ENCODE measurements at places on chromosomes 6 and 20. TPM values are rescaled to one million over a fixed set of nuclear protein-coding genes. Genes with fewer than 3 reads are reported as not detected.

Gene FAM83B
- polyA plus RNA-seq = not detected

DNA sequence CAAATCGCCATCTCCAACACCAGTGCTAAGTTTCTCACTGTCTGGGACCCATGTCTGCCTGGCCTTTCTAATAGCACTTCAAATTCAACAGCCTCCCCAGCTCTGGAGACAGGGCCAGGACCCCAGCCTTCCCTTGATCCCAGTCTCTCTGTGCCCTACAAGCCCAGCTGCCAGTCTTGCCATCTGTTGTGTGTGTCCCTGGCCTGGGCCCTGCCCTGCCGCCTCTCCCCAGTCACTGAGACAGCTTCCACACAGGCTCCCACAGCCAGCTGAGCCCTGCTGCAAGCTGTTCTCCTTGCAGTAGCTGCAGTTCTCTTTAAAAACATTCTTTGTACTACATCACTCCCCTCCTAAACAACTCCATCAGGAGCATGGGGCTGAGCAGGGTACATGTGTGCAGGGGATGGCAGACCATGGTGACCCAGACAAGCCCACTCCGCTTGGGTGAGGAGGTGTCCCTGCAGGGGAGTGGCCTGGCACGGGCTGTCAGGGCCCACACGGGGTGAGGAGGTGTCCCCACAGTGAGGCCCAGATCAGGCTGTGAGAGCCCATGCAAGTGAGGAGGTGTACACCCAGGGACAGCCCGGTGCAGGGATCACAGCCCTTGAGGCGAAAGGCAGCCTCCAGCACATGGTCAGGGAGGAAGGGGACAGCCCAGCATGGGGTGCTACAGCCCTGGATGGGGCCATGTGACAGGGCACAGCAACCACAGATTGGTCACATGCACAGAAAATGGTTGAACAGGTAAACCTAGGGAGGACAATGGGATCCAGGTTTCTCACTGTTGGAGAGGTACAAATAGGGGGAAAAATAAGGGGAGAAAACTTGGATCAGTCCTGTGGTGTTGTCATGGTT lies 16.2 kb downstream of the CST7 start:
- peaks cover 55% of the 10 kb centered on the region for H3K4me1 ChIP-seq
- peaks cover 63% of the 10 kb centered on the region for H3K36me3 ChIP-seq
- H3K27me3 ChIP-seq = no peaks in the 10 kb centered on the region
- peak; percentile 19 for DNase-seq

GRCh38 chr20:17083738-17084137 lies 143.1 kb upstream of the PCSK2 start:
- H3K27me3 ChIP-seq = no peaks in the 10 kb centered on the region
- DNase-seq = no peak
- no peak overlapping the region for H3K4me3 ChIP-seq
- H3K36me3 ChIP-seq = no peaks in the 10 kb centered on the region
- H3K27ac ChIP-seq = no peak overlapping the region

- H3K36me3 ChIP-seq = no peaks in the 10 kb centered on the region
- H3K4me1 ChIP-seq = peaks cover 5% of the 10 kb centered on the region
- H3K27me3 ChIP-seq = no peaks in the 10 kb centered on the region
- no peak for DNase-seq
- H3K4me3 ChIP-seq = no peak overlapping the region
- no peak overlapping the region for H3K27ac ChIP-seq
Observed at GRCh38 chr6:15654250-15654649, 8.6 kb downstream of the DTNBP1 start.
